NCI-H1694 (cell line): ENCODE measurements at places on chromosomes 4 and X.

DNA sequence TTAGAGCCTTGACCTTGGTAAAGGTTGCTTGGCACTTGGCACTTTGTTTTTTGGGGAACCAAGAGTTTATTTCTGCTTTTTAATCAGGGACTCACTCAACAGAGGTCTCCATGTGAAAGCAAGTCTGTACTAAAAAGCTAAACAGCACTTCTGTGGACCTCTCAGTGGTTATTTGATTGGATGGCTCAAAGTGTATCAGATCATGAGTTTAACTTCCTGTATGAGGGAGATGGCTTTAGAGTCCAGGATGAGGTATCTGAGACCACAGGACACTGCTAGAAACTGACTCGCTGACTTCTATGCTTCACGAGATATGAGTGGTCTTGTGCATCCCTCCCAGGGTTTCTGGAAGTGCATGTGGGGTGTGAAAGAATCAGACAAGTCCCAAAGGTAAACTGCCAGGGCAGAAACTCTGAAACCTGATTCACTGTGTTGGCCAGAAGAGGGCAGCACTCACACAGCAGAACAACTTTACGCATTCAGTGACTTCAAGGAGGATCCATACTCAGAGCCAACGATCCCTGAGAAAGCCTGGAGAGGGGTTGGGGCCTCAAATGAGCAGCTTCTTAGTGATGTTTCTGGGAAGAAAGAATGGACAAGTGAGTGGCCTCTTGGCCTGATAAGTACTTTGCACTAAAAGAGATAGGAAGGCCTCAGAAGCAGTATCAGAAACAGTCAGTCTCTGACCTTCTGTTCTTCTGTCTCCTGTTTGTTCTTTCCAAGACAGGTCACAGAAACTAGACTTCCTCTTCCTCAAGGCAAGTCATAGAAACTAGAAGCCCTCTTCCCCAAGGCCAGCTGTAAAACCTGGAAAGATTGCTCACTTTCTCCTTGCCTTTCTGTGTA lies 220.3 kb upstream of the CXCL13 start:
- DNase-seq: peak; percentile 6

- DNase-seq: no peak
Observed at GRCh38 chrX:79364306-79364705, 2.8 kb downstream of the ITM2A start.

DNA sequence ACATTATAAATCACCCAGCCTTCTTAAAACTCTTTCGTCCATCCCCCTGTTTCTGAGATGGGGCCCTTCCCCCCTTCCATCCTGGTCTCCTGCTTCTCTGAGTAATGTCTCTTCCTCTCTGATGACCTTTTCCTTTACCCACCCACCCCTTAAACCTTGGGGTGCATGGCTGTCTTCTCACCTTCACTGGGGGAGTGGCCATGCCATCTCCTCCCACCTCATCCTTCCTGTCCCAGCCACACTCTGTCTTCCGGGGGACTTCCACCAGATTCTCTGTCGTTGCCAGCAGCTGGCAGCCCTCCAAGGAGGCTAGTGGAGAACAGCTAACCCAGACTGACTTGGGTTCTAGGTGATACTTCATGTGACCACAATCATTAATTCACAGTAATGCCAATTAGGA lies 83.2 kb upstream of the SCML1 start:
- DNase-seq: no peak

GRCh38 chrX:133922390-133922771 lies 63.0 kb downstream of the GPC3 start:
- DNase-seq: no peak

GRCh38 chrX:37315511-37316248 lies 33.5 kb upstream of the PRRG1 start:
- no peak for DNase-seq

DNA sequence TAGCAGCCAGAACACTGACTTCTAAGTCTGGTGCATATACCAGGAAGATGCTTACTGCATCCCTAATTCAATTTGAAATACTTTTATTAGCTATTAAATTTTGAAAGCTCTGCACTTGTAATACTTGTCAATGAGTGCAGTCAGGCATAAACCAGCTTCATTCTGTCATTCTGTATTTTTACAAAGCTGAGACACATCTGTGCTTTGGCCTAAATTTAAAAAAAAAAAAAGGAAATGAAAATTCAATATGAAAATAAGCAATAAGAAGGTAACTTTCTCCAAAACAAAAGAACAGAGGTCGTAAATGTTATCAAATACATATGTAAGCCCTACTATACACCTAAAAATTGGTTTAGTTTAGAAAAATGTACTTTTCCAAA lies 7.0 kb downstream of the SMIM14 start:
- no peak for DNase-seq

- no peak for DNase-seq
Observed at GRCh38 chr4:6682862-6683590, 10.7 kb upstream of the S100P start.

- DNase-seq: no peak
Observed at GRCh38 chr4:99572527-99573240, 1.9 kb upstream of the MTTP start.

DNA sequence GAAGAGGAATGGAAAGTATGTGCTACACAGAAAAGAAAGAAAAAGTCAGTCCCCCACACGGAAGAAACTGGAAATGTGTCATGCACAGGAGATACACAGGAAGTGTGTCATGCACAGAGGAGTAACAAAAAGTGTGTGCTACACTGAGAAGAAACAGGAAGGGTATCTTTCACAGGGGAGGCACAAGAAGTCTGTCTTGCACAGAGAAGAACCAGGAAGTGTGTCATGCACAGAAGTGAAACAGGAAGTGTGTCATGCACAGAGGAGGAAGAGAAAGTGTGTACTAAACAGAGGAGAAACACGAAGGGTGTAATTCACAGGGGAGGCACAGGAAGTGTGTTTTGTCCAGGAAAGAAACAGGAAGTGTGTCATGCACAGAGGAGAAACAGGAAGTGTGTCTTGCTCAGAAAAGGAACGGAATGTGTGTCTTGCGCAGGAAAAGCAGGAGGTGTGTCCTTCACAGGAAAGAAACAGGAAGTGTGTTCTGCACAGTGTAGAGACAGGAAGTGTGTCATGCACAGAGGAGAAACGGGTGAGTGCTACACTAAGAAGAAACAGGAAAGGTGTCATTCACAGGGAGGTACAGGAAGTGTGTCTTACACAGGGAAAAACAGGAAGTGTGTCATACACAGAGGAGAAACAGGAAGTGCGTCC lies 527.2 kb upstream of the PRKX start:
- no peak for DNase-seq

GRCh38 chr4:129545599-129546278 lies 449.8 kb downstream of the C4orf33 start:
- DNase-seq: no peak

DNA sequence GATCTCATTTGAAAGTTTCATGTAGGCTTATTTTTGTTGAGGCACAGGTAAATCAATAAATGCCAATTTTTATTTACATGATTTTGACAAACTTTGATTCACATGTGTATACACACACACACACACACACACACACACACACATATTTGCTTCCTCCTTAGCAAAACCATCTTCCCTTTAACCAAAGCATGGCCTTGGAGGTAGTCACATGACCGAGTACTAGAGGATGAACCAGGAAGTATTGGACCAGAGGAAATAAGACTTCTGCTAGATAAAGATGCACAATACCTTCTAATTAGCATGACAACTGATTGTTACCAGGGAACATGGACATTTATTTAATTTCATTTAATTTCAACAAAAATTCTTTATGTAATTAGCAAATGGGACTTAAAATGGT lies 23.4 kb upstream of the CFAP299 start:
- no peak for DNase-seq

DNA sequence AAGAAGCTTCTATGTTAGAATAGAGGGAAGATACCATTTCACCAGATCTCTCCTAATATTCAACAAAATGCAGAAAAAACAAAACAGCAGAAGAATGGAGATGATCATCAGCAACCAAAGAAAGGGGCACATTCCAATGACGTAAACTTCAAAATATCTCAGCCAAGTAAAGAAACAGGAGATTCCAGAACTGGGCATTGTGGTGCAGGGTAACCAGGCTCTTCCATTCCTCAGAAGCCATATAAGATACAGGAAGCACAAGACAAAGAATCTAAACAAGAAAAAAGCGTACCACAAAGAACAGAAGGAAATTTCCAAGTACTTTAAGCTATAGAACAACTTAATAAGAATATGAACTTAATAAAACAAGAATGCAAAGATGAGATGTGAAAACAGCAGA lies 6.9 kb upstream of the ARMCX4 start:
- no peak for DNase-seq

DNA sequence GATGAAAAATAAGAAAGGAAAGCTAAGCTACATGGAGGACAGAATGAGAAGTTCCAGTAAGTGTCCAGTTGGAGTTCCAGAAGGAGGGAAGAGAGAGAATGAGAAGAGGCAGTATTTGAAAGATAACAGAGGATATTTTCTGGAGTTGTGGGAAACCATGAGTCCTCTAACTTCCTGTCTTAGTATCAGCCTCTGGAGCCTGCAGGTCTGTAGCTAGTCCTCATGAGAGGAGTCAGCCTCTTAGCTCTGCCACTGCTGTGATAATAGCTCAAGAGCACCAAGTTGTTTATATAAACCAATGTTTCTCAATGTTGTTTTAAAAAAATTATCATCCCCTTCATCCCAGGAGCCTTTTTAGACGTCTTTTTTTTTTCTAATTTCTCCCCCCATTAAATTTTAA lies 2.4 kb upstream of the PLAC1 start:
- DNase-seq: no peak

GRCh38 chr4:5710961-5711478 lies at the start of gene EVC:
TSS of gene EVC (plus strand) at chr4:5711201. CDS start at chr4:5711381, 180 bp downstream.
- no peak for DNase-seq

- DNase-seq: no peak
Observed at GRCh38 chr4:46931981-46932380, 22.9 kb upstream of the COX7B2 start.

- DNase-seq: no peak
Observed at GRCh38 chr4:56480691-56481090, 13.3 kb downstream of the SRP72 start.

DNA sequence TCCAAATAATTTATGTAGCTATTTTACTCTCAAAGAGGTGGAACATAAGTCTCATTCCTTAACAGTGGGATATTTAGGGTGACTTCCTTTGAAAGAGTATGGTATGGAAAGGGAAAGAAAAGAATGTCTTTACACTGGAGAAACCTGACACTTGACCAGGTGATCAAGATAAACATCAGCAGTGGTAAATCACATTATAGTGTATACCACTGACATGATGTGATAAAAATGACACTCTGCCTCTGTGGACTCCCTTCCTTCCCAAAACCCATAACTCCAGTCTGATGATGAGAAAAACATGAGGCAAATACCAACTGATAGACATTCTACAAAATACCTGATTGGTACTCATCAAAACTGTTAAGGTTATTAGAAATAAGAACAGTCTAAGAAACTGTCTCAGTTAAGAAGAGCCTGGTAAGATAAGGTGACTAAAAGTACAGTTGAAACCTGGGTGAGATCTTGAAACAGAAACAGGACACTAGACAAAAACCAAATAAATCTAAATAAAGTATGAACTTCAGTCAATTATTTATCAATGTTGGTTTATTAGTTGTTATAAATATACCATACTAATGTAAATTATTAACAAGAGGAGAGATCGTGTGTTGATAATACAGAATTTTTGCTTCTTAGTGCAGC lies 144.2 kb upstream of the PCDH18 start:
- no peak for DNase-seq

- no peak for DNase-seq
Observed at GRCh38 chrX:144275843-144276242, 392.0 kb downstream of the UBE2NL start.

DNA sequence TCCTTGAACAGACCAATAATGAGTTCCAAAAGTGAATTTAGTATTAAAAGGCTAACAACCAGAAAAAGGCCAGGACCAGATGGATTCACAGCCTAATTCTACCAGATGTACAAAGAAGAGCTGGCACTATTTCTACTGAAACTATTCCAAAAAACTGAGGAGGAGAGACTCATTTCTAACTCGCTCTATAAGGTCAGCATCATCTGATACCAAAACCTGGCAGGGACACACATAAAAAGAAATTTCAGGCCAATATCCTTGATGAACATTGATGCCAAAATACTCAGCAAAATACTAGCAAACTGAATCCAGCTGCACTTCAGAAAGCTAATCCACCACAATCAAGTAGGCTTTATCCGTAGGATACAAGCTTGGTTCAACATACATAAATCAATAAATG lies 35.8 kb upstream of the USP46 start:
- DNase-seq: peak; percentile 33

DNA sequence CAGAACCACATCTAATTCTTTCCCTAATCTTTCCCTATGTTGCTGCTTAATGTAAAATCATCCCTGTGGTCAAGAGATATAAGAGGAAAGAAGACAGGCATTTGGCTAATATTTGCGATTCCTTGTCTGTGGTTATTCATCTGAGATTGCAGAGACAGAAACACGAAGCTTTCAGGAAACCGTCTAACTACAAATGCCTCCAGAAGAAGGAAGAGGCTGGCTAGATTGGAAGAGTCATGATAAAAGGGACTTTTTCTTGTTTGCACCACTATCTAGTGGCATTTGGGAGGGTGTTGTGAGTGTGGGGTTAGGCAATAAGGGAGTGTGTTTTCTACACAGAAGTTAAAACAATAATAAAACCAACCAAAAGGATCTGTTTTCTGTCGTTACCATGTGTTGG lies 43.9 kb downstream of the TMEM154 start:
- DNase-seq: no peak

DNA sequence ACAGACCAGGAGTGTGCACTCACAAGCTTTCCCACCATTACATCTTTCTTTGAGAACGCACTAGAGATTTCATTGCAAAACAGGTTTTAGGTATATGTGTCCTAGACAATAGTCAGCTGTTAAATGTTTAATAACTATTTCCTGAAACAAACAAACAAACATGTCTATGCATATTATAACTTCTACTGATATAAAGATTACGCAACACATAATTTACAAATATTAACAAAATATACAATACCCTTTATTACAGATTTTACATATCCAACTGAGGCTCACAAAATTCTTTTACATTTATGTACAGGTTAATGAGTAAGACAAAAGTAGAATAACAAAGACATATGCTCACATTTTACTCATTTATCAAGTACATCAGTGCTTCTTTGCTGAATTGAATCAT lies 1554.0 kb upstream of the PCDH10 start:
- DNase-seq: no peak

DNA sequence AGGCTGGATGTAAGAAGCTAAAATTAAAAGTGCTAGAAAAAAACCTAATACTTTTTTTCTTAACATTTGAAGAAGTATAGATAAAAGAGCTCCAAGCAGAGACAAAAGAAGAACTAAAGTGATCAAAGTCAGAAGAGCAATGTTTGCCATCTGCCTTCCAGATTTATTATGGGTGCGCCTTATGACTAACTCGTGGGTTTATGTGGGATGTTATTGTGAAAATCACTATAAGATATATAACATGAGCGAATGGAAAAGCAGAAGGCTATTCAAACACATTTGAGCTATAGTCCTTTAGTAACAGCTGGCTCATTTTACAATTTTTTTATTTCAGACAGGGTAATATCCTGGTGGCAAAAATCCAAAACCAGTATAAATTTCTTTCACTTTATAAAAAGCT lies 1040.7 kb downstream of the RAPGEF2 start:
- no peak for DNase-seq
